Kidney epithelial cell (primary cell): ENCODE measurements at places on chromosomes 16 and 17.

DNA sequence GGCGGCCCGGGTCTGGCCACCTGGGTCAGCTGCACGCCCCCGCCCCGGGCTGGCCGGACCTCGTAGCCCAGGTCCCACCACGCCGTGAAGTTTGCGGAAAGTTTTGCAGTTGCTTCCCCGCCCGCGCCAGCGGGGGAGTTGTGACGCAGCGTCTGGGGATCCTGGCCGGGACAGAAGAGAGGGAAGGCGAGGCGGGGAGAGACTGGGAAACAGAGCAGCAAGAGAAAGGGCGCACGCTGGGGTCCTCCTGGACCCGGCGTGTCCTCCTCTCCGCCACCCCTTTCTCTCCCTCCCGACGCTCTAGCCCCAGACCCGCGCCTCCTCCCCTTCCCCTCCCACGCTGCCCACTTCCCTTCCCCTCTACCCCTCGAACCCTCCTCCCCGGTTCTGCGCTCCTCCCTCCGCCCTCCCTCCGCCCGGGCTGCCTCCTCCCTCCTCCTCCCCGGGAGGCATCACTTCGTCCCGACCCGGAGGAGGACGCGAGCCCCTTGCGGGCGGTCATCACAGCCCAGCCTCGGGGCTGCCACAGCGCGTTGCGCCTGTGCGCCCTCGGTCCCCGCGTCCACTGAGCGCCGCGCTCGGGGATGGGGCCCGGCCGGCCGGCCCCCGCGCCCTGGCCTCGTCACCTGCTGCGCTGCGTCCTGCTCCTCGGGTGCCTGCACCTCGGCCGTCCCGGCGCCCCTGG lies at the start of gene MRC2:
TSS of gene MRC2 (plus strand) at position 452 of the 685 bp plus-strand sequence. CDS start at position 585, 133 bp downstream.
- DNase-seq, result no peak

DNA sequence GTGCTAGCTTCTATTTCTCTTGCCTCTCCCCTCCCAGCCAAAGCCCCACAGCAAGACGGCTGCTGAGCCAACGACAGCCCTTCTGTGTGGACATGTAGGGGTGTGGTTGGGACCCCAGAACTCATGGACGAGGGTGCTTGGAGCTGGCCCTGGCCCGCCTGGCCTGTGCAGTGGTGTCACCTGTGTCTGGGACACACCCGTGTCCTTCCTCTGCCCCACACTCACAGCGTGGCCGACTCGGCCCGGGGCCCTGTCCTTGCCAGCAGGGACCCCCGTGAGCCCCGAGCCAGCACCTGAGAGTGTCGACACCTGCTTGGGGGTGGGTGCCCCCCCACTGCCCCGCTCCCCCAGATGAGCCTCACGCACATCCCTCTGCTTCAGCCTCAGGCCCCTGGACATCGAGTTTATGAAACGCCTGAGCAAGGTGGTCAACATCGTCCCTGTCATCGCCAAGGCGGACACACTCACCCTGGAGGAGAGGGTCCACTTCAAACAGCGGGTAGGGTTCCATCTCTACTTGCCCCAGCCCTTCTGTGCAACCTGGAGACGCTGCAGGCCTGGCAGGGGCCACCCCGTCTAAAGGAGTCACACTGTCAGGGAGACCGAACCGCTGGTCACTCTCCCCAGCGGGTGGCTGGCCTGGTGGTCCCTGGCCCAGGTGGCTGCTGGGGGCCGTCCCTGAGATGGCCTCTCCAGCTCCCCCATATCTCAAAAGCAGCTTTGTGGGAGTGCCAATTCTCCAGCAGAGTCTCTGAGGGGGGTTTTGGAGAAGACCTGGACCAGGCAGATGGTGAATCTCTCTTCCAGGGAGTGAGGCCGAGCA lies 349.8 kb downstream of the SEC14L1 start:
- DNase-seq, result no peak

- DNase-seq, result no peak
Observed at GRCh38 chr16:57612494-57612893, 15.9 kb upstream of the ADGRG1 start.

- DNase-seq, result no peak
Observed at GRCh38 chr16:76931186-76931585, 259.8 kb upstream of the MON1B start.

DNA sequence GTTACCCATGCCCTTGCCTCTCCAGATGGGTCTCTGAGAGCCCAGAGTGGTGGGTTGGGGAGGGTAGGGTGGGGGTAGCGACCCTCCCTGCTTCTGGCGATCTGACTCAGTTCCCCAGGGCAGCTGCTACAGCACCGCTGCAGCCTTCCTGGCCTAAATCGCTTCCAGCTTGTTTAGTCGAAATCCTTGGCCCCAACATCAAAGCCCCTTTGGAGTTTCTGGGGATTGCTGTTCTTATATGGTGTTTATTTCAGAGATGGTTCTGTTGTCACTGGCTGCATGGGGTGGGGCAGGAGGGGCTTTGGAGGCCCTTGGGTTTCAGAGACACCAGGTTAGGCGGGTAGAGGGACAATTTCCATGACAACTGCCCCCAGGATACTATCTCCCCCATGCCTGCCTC lies 35.9 kb downstream of the FZD2 start:
- no peak for DNase-seq

DNA sequence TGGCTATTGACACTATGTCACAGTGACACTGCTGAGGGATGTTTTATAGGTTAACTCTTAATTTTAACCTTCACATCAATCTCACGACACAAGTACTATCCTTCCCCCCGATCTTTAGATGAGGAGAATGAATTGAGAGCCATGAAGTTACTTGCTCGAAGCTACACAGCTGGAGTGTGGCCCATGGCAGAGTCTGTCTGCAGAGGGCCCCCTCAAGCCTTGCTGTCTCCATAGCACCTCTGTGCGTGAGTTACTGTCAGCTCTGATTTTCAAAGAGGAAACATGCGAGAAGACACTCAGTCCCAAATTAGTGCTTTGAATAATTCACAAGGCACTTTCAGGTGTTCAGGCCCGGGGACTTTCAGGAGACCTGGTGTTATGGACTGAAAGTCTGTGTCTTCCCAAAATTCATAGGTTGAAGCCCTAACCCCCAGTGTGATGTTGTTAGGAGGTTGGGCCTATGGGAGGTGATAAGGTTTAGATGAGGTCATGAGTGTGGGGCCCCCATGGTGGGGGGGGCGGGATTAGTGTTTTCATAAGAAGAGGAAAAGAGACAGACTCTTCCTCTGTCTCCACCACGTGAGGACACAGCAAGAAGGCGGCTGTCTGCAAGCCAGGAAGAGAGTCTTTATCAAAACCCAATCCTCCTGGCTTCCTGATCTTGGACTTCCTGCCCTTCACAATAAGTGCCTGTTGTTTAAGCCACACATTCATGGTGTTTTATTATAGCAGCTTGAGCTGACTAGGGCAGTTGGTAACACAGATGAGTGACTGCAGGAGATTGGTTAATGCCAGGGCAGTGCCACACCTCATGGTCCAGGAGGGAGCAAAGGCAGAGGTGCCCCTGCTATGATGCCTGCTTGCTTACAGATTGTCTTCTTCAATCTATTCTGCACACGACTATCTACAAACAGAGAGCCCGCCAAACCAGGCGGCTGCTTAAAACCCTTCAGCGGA lies 281.8 kb downstream of the HAPSTR1 start:
- no peak for DNase-seq

- no peak for DNase-seq
Observed at GRCh38 chr17:20927308-20927977, 115.4 kb downstream of the USP22 start.

GRCh38 chr16:11391576-11391975 lies 46.3 kb downstream of the RMI2 start:
- no peak for DNase-seq

- no peak for DNase-seq
Observed at GRCh38 chr17:49053171-49053829, 56.1 kb downstream of the IGF2BP1 start.

DNA sequence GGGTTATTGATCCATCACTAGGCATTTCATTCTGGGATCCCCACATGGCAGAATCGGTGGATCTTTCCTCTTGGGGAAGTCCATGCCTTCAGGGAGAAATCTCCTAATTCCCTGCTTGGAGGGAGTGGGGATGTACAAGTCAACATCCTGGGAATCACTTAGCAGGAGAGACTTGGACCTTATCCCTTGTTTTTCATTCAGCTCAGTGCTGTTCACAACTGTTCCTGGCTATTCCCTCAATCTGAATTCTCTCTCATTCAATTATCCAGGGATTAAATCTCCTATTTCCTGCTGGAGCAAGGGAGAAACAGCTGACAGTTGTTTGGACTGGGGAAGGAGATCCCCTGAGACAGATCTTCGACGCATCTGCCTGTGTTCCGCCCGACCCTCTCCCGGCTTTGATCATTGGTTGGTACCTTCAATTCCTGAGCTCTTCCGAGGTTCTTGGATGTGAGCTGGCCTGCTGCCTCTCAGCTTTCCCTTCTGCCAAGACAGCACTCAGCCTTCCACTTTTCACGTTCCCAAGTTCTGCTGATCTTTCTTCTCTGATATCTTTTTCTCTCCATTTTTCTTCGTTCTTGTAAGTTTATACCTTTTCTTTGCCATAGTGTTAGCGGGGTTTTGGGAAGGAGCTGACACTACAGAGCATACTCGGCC lies 115.4 kb upstream of the GNAO1 start:
- DNase-seq, result no peak

GRCh38 chr17:75506134-75506533 lies 9.2 kb downstream of the CASKIN2 start:
- DNase-seq, result no peak

GRCh38 chr16:67241008-67241900 lies 6.0 kb downstream of the FHOD1 start:
- DNase-seq, result peak; percentile 70

DNA sequence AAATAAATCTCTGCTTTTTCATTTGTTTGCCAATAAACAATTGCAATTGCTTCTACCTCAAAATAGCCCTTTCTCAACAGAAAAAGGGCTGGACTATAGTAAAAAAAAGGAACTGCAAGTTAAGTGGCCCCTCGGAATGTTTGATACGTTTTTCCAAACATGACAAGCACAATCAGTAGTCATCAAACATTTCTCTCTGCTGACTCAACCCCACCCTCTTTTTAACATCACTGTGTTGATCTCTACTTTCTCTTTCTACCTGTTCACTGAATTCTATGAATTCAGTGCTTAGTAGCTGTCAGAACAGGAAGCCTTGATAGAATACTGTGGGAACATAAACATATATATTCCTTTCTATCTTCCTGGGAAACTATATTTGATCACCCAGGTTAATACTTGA lies 116.5 kb upstream of the AXIN2 start:
- DNase-seq, result no peak

DNA sequence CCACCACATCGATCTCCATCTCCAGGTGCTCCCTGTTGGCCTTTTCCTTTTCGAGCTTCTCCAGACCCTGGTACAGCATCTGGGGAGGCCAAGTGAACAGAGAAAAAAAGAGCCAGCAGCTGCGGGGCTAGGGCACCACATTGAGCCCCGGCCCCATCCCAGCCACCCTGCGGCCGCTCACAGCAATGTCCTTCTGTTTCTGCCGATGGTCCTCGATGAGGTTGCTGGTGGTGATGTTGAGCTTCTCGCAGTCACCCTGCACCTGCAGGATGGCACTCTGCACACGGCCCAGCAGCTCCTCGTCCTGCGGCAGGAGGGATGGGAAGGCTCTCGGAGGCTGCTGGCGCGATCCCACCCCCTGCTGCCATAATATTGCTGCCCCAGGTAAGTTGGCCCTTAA lies 15.5 kb downstream of the UBALD2 start:
- no peak for DNase-seq

DNA sequence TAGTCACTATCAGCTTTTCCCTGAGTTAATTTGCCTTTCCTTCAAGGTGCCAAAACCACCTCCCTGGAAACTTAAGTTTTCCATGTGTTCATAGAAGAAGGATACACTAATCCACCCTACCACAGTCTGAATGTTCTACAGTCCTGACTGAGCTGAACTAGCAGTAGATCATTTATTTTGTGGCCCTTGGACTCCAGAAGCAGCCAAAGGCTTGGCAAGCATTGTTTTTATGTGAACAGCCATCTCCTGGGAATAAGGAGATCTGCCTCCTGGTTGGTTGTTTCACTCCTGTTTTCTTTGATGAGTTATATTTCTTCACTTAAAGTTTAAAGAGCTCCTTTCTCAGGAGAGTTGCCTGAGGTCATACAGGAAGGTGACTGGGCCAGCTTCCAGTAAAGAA lies 634.6 kb upstream of the SOX9 start:
- DNase-seq, result no peak

DNA sequence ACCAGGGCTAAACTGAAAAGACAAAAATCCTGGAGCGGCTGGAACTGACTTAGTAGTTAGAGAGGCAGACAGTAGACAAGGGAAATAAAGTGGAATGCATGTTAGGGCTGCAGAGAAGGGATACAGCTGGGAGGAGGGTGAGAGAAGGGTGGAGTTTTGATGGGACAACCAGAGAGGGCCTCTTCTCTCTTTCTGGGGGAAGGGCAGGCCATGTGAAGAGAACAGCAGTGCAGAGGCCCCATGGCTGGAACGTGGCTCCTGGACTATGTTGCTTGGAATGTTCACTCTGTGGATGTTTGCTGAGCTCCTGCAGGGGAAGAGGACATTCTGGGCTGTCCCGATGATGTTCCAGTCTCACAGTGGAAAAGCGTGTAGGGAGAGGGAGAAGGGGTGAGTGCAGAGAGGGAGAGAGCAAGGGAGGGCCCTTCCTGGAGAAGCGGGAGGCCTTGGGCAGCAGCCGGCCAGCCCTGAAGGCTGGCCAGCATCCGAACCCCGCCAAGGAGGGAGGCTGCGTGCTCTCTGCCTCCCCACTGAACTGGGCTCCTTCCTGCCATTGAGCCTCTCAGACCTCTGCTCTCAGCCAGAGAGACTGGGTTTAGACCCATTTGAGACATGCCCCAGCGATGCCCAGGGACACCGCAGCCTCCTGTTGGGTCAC lies 33.1 kb upstream of the GSE1 start:
- DNase-seq, result no peak

DNA sequence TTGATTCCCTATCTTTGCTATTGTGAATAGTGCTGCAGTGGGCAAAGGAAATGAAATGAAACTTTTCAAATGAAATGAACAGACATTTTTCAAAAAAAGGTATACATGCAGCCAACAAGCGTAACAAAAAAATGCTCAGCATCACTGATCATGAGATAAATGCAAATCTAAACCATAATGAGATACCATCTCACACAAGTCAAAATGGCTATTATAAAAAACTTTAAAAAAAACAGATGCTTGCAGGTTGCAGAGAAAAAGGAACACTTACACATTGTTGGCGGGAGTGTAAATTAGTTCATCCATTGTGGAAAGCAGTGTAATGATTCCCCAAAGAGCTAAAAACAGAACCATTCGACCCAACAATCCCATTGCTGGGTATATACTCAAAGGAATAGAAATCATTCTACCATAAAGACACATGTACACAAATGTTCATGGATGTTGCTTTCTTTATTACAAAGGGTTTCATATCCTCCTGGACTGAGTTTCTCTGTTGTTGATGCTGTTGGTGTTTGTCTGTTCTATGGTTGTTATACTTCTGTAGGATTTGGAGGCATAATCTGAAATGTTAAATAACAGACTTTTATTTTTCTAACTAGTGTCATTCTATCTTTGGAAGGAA lies 99.3 kb upstream of the SOX9 start:
- DNase-seq, result no peak

GRCh38 chr16:57588831-57589230 lies 39.6 kb upstream of the ADGRG1 start:
- no peak for DNase-seq
